ENCODE measurements at places on chromosomes 1 and 21.
A peak's percentile ranks its signal among the peaks of the same experiment; 100 is the strongest.

GRCh38 chr1:97427371-97427770 is 493.5 kb downstream of the DPYD start:
- DNase-seq: no peak

GRCh38 chr1:64062941-64063581 is 140.4 kb upstream of the UBE2U start:
- no peak for DNase-seq

DNA sequence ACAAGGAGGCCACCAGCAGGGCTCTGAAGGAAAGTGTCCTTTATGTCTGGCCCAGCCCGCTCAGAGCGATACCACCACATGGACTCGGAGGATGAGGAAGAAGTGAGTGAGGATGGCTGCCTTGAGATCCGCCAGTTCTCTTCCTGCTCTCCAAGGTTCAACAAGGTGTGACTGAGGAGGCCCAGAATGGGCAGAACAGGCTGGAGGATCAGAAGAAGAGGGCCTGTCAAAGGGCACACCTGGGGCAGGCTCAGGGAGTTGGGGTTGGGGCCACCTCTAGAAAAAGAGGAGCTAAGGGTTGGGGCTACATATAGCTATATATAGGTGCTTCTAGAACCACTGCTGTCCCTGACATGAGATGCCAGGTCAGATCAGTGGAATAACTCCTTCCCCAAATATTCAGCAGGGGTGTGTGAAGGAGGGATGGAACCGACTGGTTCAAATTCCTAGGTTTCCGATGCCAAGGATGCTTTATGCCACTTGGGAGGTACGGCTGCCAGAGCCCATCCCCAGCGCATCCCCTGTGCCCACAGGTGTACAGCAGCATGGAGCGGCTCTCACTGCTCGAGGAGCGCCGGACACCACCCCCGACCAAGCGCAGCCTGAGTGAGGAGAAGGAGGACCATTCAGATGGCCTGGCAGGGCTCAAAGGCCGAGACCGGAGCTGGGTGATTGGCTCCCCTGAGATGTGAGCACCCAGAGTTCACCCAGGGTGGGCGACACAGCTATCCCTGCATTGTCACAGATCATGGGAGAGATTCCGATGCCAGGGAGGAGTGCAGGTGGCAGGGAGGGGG is 102.2 kb downstream of the PIK3R3 start:
- no peak for DNase-seq

GRCh38 chr1:165436994-165437393 is 7.9 kb downstream of the RXRG start:
- DNase-seq: no peak

DNA sequence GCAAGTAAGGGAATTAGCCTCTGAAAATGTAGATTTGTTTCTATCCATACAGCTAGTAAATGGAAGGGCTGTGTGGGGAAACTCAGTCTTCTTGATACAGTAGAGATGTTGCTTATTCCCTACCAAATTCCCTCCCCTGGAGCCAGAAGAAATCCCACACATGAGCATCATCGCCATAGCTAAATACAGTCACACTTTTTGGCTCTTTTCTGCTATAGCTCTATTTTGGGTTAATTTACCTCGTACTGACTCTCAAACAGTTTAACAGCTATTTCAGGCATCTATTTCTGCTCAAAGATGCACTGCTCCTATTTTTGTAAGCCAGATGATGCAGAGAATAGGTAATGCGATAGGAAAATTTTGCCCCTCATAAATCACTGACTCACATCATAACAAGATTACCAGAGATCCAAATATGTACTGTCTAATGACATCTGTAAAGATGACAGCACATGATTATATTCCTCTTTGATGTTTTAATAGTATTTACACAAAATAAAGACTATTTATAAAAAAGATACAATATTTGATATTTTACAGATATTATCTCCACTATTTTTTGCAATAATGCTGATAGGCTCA is 58.6 kb downstream of the XCL1 start:
- no peak for DNase-seq

DNA sequence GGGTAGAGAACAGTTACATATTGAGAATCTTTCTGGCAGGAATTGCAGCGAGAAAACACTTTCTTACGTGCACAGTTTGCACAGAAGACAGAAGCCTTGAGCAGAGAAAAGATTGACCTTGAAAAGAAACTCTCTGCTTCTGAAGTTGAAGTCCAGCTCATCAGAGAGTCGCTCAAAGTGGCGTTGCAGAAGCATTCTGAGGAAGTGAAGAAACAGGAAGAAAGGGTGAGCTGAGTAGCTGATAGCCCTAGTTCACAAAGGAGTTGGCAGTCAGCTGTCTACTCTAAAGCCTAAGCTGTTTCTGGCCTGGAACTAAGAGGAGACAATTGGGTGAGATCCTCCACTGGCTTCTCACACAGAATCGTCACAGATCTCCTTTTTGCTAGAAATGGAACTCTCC is 20.3 kb upstream of the SH3BGRL3 start:
- no peak for DNase-seq

- DNase-seq: no peak
These were observed 11.9 kb upstream of the GPX7 start for GRCh38 chr1:52590266-52590665.

DNA sequence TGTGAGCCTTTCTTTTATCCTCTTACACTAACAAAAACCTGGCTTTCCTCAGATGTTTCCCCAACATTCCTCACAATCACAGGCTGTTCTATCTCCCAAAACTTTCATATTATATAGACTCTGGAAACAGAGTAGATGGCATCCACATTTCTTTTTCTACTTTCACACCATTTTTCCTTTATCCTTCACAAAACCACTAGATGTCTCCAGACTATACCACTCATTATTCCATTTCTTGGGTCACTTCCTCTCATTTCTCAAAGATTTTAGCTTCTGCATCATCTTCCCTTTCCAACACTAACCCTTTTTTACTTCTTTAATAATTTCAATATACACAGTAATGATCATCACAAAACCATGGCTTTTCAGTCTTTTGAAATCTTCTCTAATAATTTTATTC is 286.0 kb upstream of the DEPDC1 start:
- DNase-seq: no peak

DNA sequence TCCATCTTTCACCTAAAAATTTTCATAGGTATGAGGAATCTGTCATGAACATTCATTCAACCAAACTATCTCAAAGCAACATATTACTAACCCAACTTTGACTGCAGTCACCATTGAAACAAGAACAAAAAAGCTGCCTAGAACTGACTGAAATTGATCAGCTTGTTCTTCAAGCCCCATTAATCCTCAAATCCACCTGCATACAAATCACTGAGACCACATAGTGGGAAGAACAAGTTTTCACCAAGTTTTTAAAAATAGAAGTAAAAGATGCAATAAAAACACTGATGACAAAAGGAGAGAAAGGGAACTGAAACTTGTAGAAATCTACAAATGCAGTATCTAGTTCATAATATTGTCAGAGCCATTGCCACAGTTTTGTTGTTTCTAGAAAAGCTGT is 6.1 kb downstream of the SORT1 start:
- DNase-seq: no peak

DNA sequence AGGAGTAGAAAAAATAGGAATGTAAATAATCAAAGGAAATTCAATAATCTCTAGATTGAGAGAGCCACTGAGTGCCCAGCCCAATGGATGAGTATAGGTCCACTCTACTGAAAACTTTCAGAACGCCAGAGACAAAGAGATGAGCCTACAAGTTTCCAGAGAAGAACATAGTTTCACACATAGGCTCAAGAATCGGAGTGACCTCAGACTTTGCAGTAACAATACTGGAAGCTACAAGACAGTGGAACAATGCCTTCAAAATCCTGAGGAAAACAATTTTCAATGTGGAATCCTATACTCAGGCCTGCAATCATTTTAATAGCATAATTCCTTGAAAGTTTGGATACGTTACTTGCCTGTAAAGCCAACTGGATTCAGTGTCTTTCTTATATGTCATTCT is 11.0 kb downstream of the GJA4 start:
- DNase-seq: no peak

- DNase-seq: no peak
These were observed 442.7 kb downstream of the PTBP2 start for GRCh38 chr1:97164276-97164639.

DNA sequence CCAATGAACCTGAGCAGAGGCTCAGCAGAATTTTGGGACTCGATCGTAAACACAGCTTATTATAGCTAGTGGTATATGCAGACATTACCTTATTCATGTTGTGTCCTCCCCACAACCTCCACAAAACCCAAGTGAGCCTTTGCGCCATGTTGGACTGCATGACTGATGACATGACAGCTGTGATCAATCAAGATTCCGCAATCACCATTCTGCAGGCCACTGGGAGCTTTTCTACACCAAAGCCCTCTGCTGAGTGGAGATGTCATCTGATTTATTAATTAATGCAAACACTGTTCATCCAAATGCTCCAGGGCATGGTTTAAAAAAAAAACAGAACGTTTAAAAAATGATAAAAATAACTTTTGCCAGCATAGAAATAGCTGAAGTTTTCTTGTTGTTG is 7.9 kb upstream of the SRP9 start:
- no peak for DNase-seq

- DNase-seq: no peak
These were observed 57.9 kb downstream of the FMN2 start for GRCh38 chr1:240149484-240150094.

GRCh38 chr1:28036431-28036830 is 52.0 kb downstream of the EYA3 start:
- DNase-seq: no peak

DNA sequence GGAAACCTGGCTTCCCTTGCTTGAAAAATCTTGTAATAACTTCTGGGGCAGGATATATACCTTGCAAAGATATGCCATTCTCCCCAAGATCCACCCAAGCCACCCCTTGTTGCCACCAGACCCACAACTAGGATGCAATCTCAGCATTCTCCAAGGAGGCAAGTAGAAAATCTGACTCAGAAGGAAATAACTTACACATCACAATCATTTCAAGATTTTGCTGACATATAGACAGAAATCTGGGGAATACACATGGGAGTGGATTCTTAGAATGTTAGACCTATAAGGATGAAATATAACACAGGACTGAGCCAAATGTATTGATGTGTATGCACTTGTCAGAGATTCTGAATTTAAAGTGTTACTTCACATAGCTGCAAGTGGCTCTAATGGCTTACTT is 14.8 kb upstream of the ZDHHC18 start:
- no peak for DNase-seq

DNA sequence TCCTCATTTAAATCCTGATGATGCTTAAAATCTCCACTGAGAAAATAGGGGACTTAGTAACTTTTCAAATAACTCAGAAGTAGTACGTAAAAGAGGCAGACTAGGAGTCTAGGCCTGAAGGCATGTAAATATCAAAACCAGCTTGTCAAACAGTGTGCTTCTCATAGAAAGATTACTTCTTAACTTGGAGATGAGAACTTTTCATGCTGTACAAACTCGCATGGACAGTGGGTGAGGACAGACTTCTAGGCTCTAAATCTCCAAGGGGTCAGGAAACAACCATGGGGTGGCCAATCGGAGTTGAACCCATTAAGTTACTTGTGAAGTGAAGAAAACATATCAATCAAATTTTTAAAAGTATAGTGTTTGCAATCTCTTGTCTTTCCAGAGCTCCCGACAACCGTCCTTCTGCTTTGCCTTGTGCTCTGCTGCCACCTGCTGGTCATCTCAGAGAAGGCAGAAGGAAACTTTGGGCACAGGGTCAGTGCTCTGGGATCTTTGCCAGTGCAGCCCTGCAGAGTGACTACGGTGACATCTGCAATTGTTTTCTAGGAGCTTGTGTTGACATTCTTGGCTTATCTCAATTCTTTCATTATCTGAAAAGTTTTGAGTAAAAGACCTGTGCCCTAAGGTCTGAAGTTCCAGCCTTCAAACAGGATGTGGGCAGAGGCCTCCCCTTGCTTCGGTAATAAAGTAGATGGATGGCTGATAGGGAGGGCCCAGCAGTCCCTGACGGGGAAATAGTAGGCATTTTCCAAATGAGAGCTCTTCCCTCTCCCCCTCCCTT is 105.1 kb upstream of the PDE4B start:
- DNase-seq: peak; percentile 61

DNA sequence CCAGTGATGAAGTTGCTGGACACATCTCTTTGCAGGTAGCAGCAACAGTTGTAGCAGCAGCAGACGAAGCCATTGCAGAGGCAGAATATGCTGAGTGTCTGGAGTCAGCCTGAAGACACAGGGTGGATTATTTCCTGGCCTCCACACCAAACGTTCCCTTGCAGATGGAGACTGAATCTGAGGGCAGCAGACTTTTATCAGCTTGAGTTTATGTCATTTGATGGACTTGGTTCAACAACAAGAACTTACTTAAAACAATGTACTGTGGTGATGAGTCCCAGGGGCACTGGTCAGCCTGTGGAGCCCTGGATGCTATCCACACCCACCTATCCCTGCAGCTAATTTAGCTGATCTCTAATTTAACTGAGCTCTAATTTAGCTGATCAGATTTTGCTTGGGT is 17.1 kb upstream of the MPZL1 start:
- no peak for DNase-seq

GRCh38 chr21:28261298-28261697 is 731.4 kb downstream of the LTN1 start:
- no peak for DNase-seq

- DNase-seq: no peak
These were observed 5.5 kb downstream of the TLR5 start for GRCh38 chr1:223137455-223138085.

DNA sequence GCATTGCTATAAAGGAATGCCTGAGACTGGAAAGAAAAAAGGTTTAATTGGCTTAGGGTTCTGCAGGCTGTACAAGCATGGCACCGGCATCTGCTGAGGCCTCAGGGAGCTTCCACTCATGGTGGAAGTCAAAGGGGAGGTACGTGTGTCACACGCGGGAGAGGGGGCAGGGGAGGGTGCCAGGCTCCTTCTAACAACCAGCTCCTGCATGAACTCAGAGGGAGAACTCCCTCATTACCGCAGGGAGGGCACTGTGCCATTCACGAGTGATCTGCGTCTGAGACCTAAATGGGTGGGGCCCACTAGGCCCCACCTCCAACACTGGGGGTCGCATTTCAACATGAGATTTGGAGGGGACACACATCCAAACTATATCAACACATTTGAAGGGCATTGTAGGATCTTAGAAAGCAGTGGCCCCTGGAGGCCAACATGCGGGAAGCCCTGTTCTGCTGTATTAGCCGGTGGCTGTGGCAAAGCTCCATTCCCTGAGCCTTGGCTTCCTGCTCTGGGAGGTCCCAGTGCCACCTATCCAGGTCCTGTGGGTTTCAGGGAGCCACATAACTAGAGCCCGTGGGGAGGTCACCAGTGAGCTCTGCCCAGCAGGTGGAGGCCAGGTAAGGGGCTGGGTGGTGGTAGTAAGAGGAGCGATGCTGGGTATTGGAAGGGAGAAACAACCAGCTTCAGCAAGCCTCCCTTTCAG is 10.0 kb downstream of the WNT3A start:
- DNase-seq: no peak

DNA sequence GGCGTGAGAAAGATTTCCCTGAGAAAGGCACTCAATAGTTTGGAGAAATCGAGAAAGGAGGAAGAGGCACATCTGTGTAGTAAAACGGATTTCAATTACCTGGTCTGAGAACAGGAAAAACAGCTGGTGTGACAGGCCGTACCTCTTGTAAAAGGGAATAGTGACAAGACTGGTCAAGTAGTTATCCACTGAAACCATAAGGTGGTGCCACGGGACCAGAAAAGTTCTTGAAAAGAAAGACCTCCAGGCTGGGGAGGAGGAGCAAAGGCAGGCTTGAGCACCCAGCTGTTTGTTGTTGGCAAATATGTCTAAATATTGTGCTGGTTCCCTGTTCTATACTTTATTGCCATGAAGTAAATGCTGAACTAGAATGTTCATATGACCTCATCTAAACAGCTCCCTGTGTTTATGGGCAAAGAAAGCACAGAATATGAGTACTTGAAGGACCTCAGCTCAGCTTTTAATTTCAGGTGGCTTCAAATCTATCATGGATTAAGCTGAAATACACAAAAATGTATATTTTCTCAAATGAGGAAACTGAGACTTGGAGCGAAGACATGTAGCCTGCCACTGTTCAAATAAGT is 4.0 kb downstream of the HAO2 start:
- DNase-seq: no peak

Measured in stimulated activated naive CD4-positive, alpha-beta T cell treated with Interleukin-2 at 50 U/mL for 16 hours (primary cell).